NB4 (cell line): ENCODE measurements at places on chromosomes 6 and 20.

DNA sequence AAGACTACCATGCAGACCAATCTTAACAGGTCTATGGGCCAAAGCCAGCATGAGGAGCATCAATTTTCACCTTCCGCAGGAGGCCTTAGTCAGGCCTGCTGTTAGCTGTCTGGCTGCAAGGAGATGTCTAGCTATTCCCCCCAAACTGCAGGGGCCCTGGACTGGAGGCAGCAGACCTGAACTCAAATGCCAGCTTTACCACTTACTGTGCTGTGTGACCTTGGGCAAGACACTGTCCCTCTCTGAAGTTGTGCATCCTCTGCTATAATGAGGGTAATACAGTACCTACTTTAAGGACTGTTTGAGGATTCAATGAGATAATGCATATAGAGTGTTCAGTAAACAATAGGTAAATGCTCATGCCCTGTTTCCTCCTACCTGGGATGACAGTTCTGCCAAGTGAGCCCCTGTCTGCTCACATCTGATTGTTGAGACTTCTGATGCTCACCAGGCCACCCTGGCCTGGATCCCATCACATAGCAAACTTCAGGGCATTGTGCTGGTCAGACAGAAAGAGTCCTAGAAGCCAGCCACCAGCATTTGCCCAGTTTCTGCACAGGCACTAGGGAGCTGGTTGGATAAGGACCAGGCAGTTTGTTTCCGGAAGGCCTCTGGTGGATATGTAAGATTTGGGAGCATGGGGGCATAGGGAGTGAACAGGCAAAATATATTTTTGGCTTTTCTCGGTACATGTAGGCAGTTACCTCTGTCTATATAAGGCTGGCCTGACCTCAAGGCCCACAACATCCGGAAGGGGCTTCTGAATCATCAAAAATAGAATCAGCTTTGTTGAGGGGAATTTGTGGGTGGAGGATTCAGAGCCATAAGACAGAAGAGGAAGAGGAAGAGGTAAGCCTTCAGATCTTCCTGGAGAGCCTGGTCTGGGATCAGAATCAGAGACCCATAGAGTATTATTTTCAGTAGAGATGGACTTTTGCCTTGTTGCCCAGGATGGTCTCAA, 2.3 kb upstream of the OCSTAMP start:
- DNase-seq, result peak; percentile 94

GRCh38 chr20:64045346-64046011, 4.0 kb downstream of the SOX18 start:
- DNase-seq, result peak; percentile 58

- DNase-seq, result no peak
Observed at GRCh38 chr20:51800872-51801121, 1.5 kb downstream of the SALL4 start.

GRCh38 chr6:149890629-149891045, 7.3 kb downstream of the RAET1E start:
- DNase-seq, result no peak
